ENCODE measurements at places on chromosomes 7 and 10. TPM values are rescaled to one million over a fixed set of nuclear protein-coding genes. Genes with fewer than 3 reads are reported as not detected.

Gene NSUN6
- 4.0 TPM for total RNA-seq

Gene SEMA3C
- 53.5 TPM for total RNA-seq

Gene SEPTIN14
- total RNA-seq = not detected

Gene FEZF1
- total RNA-seq = not detected

Gene GIMAP5
- not detected for total RNA-seq

Gene ANKRD61
- 0.26 TPM for total RNA-seq

Gene LRRC4
- total RNA-seq = not detected

Gene PHYHIPL
- 0.59 TPM for total RNA-seq

Gene ANKRD30A
- total RNA-seq = 0.51 TPM

Gene ABCC2
- total RNA-seq = 114 TPM

Gene ZNF804B
- total RNA-seq = not detected

Gene TEX47
- total RNA-seq = not detected

Gene ASB10
- not detected for total RNA-seq

Gene WDR86
- 0.26 TPM for total RNA-seq

Gene UTF1
- total RNA-seq = not detected

Gene C10orf143
- 0.66 TPM for total RNA-seq

Gene MSS51
- 0.48 TPM for total RNA-seq

Gene HGF
- not detected for total RNA-seq

Measured in A549 treated with dexamethasone at 1 μM for 4 hours (cell line).